ENCODE measurements at places on chromosomes 12 and 14.
A peak's percentile ranks its signal among the peaks of the same experiment; 100 is the strongest.

GRCh38 chr12:132460571-132460970 is 29.4 kb upstream of the FBRSL1 start:
- no peak for DNase-seq

GRCh38 chr12:3967556-3968160 is 94.5 kb upstream of the PARP11 start:
- DNase-seq, result no peak

GRCh38 chr14:93073910-93074769 is 41.6 kb downstream of the ITPK1 start:
- DNase-seq, result peak; percentile 30

GRCh38 chr12:45498645-45499044 is 230.9 kb upstream of the ARID2 start:
- DNase-seq, result no peak

- DNase-seq, result no peak
These were observed 46.0 kb upstream of the TRAF3 start for GRCh38 chr14:102731101-102731870.

DNA sequence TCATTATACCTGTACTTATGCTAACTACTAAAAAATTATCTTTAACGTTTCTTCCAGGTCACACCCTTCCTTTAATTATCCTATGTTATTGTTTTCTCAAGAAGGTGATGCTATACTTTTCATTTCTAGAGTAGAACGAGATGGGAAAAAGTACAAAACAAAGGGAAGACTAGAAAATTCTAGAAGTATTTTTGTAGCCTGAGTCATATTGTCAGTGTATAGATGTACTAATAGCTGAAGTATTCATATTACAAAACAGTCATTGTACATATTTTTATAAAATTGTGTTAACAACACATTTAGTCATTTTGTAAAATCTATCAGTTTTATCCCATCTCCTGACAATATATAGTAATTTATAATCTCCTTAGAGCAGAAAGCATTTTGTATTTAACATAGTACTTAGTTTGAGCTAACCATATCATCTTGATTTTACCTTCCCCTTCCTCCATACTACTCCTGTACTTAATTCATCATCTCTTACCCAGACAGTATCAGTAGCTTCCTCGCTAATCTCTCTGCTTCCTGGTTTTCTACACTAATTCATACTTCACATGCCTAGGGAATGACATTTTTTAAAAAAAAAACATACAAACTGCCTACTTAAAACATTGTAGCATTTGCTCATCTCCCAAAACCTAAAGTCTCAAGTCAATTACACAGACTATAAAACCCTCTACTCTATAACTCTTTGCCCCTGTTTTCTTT is 920.9 kb downstream of the RPS29 start:
- no peak for DNase-seq

GRCh38 chr12:131356485-131357184 is 354.3 kb upstream of the SFSWAP start:
- no peak for DNase-seq

DNA sequence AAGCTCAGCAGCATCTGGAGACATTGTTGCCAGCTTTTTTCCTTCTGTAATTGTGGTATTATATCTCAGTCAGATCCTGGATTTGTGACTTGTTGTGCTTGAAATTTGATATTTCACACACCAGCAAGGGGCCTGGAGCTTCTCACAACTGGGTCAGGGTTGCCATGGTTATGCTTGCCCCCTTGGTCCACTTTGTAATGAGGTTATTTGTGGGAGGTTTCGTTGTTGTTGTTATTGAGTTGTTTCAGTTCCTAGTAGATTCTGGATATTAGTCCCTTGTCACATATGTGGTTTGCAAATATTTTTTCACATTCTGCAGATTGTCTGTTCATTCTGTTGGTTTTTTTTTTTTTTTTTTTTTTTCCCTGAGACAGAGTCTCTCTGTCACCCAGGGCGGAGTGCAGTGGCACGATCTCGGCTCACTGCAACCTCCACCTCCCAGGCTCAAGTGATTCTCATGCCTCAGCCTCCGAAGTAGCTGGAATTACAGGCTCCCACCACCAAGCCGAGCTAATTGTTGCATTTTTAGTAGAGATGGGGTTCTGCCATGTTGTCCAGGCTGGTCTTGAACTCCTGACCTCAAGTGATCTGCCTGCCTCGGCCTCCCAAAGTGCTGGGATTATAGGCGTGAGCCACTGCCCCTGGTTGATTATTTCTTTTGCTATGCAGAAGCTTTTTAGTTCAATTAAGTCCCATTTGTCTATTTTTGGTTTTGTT is 80.6 kb upstream of the ETV6 start:
- DNase-seq, result no peak

GRCh38 chr12:93043877-93044209 is 114.7 kb upstream of the EEA1 start:
- DNase-seq, result no peak

GRCh38 chr14:98114122-98114895 is 1157.7 kb downstream of the BCL11B start:
- DNase-seq, result no peak

DNA sequence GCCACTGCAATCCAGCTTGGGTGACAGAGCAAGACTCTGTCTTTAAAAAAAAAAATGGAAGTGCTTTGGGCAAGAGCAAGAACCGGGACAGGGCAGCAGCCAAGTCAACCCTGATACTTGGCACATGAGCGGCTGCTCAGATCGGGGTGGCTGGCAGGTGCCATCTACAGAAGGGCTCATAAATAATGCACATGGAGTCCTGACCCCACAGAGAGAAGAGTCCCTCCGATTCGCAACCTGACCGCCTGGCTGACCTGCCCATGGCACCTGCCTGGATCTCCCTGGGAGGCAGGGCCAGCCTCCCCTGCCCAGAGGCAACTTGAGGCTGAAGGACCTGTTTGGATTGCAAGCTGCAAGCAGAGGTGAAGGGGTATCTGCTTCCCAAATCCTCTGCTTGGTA is 9.6 kb upstream of the TMEM120B start:
- DNase-seq, result no peak

DNA sequence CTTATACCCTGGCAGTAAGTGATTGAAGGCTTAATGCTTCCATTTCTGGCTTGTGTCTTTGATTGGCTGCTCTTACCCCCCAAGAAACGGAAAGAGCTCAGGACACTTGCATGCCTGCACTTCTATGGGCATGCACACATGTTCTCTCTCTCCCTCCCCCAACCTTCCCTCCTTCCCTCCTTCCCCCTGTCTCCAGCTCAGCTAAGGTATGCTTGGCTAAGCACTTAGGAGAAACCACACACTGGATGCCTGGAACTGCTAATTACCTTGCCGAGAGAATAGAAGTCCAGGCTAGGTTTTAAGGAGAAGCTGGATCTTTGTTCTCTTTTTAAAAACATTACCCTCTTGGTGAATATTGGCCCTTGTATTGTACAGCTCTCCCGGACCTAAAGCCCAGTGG is 1072.8 kb upstream of the TMEM132C start:
- DNase-seq, result no peak

DNA sequence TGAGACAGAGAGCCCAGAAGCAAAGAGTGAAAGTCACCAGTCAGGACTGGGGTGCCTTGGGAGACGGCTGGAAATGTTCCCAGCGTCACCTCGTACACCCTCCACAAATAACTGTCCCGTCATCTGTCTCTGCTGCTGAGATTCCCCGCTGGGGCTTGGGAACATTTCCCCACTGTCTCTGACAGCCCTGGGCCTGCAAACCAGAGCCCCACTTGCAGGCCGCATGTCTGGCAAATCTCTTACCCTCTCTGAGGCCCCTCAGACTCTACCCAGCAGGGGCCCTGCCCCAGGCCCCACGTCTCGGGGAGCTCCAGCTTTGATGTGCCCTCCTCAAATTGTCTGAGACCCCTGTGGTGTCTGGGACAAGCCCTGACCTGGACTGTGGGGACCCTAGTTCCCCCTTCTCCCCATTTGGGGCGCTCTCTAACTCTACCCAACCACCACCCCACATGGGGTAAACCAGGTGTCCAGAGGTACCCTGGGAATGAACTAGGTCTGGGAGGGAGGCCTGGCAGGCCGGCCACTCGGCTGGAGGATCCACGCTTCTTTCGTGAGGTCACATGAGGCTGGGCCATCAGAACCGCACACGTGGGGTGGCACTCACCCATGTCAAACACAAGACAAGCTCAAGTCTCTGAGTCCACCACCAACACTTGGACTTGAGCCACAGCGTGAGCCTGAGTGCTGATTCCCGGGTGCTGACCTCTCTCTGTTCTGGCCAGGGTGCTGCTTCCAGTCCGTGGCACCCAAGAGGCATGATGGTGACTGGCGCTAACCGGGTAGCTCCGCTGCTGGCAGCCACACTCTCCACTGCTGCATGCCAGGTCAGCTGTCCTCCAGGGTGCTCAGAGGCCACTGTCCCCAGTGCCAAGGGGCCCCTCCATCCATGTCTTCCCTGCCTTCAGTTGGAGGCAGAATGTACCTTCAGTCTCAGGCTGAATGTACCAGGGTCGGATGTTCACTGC is 59.8 kb downstream of the DIO3 start:
- DNase-seq, result no peak

DNA sequence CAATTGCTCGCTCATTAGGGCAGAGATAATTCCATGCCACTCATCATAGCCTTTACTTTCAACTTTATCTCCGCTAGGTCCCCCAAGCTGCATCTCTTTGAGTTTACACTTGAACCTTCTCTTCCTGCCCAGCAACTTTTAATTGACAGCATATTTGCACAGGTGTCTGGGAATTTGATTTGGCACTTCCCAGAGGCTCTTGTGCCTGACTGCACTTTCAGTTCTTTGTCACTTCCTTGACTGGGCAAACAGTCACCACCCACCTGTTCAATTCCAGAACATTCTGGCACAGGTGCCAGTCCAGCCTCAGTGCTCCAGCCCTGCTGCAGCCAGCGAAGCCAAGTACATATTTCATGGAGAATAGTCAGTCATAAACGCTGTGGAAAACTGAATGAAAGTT is 110.1 kb upstream of the LRIG3 start:
- DNase-seq, result no peak

GRCh38 chr12:41465526-41465925 is 277.4 kb downstream of the PDZRN4 start:
- no peak for DNase-seq

Measured in GM19239 (cell line).